NCI-H1092 (cell line): ENCODE measurements at places on chromosomes 6 and 20.

DNA sequence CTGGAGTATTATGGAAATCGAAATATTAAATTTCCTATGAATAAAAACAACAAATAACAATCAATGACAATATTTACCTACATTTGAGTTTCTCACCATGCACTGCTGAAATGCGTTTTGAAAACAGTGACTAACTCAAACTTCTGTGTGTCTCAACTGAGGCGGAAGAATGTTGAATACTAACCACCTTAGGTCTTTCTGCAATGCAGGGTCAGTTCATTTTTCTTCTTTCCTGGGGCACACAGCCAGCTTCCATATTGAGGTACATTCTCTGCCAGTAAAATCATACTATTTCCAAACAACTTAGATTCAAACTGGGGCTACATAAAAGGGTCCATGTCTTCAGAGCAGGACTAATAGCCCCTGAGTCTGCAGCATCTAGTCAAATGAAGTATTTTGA, 310.1 kb downstream of the UTRN start:
- DNase-seq: no peak

GRCh38 chr6:131762984-131763383, 44.8 kb upstream of the ENPP1 start:
- no peak for DNase-seq

GRCh38 chr20:42949950-42950349, 239.8 kb downstream of the PTPRT start:
- no peak for DNase-seq

DNA sequence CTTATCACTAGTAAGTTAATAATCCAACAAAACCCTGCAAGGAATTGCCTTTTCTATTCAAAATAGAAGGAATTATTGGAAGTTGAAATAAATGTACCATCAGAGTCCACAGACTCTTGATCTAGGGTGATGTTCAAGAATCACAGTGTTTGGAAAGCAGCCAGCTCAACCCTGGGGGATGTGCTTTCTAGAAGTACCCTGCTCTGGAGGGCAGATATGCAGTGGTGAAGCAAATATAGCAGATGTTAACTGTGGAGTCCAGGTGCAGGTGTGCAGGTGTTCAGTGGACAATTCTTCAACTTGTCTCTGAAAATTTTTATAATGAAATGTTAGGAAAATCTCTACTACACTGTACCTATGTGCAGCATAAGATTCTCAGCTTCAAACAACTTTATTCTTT, 9.1 kb upstream of the INSM1 start:
- DNase-seq: peak; percentile 39
